ENCODE measurements at places on chromosomes 3 and 15.

DNA sequence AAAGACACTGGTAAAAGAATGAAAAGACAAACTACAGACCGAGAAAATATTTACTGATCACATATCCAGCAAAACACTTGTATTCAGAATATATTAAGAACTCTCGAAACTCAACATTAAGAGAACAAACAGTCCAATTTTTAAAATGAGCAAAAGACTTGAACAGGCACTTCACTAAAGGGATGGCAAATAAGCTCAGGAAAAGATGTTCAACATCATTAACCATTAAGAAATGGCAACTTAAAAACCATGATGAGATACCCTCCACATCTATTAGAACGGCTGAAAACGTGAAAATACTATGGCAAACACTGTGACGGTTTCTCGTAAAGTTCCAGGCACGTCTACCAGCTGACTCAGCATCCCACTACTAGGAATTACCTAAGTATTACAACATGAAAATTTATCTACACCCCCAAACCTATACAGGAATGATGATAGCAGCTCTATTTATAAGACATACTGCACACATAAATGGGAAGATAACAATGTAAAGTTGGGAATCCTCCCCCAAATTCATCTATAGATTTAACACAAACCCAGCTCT, 86.1 kb upstream of the PROK2 start:
- DNase-seq, result no peak

DNA sequence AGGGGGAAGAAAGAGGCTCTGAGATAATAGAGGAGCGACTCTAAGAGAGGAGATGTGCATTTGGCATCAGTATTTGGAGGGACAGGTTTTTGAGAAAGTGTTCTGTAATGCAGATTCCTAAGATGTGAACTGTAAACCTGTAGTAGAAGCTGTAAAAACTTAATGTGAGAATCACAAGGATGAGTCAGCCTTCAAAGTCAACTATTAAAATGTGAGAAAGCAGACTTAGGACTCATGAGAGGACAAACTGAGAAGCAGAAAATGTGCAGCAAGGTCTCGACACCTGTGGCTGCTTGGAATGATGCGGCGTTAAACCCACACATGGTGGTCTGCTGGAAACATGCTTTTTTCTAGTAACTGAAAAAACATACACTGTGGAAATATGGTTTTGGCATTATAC, 36.0 kb downstream of the USP13 start:
- no peak for DNase-seq

- no peak for DNase-seq
Observed at GRCh38 chr3:175702956-175703355, 843.8 kb downstream of the NAALADL2 start.

- DNase-seq, result no peak
Observed at GRCh38 chr3:196127308-196128040, 45.6 kb upstream of the TFRC start.

- no peak for DNase-seq
Observed at GRCh38 chr15:100426937-100427336, 85.2 kb upstream of the ADAMTS17 start.

All from naive B cell (primary cell).